ENCODE measurements at places on chromosomes 13 and 19.
A peak's percentile ranks its signal among the peaks of the same experiment; 100 is the strongest.

DNA sequence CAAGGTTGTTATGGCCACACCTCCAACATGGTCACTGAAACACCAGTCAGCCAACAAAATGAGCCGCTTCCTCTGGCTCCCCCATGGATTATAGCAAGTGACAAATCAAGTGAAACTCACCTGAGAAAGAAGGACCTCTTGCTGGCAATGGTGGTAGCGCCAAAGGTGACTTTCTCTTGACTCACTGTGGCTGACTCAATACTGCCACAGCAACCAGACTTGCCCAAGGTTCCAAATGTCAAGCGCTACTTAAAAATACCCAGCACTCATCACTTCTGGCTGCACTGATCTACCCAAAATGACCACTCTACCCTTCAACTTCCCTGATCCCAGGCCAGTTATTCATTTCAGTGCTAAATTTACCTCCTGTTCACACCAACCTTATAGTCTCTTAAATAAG, 495.5 kb downstream of the FOXO1 start:
- DNase-seq, result no peak

DNA sequence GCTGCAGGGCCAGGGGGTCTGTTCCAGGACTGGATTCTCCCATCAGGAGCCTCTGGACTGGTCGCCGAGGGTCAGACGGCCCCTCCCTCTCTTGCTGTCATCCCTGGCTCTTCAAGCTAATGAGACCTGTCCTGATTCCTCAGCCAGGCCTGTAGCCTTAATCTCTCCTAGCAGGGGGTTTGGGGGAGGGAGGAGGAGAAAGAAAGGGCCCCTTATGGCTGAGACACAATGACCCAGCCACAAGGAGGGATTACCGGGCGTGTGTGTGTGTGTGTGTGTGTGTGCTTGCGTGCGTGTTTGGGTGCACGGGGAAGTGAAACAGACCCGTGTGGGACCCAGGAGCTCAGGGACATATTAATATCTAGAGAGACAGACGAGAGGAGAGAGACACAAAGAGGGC, 1.9 kb upstream of the CRX start:
- DNase-seq, result no peak

GRCh38 chr19:58033741-58034476, at the start of gene ZSCAN1:
Gene ZSCAN1, plus strand, starts transcription at chr19:58034025. Its CDS starts 3,812 bp downstream, at chr19:58037837.
- peak; percentile 52 for DNase-seq

GRCh38 chr13:102724923-102725322, 30.1 kb upstream of the METTL21C start:
- DNase-seq, result peak; percentile 47

GRCh38 chr19:49642492-49643035, 555 bp downstream of the SCAF1 start:
- no peak for DNase-seq

- no peak for DNase-seq
These were observed 1.7 kb downstream of the SHANK1 start for GRCh38 chr19:50717891-50718254.
